Pons (tissue), 1 donor: ENCODE measurements at places on chromosomes 2 and 18.

DNA sequence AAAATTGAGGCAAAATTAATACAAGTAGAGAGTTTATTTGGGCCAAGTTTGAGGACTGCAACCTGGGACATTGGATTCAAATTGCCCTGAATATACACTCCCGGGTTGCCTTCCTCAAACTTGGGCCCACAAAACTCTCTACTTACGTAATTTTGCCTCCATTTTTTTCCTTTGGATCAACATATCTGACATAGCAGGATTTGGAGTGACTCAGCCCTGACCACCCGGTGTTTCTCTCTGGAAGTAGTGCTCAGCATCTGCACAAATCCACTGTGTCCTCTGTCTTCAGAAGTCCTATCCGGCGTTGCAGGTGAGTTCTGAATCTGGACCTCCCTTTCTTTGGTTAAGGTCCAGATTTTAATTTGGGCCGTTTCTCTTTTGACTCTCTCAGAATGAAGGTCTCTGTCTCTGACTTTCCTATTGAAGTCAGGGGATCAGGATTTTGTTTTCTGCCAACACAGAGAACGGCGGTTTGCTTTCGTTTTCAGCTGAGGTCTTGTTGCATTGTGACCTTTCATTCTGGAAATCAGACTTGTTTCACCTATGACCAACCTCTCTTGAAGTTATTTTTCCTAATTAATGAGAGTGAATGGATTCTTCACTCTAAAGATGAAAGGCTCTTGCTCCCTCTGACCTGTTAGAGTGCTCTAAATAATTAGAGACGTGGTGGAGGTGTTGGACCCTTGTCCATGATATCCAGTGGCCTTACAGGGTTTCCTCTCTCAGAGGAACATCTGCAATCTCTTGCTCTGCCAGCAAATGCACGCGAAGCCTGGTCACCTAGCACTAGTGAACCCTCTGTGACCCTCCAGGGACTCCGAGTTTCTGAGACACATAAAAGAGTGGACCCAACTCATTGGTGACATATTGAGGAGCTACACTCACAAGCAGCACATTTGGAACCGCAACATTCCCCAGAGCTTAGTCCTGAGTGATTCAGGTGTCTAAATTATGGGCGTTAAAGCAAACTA is 13.6 kb downstream of the TCF23 start:
- DNase-seq, result no peak

DNA sequence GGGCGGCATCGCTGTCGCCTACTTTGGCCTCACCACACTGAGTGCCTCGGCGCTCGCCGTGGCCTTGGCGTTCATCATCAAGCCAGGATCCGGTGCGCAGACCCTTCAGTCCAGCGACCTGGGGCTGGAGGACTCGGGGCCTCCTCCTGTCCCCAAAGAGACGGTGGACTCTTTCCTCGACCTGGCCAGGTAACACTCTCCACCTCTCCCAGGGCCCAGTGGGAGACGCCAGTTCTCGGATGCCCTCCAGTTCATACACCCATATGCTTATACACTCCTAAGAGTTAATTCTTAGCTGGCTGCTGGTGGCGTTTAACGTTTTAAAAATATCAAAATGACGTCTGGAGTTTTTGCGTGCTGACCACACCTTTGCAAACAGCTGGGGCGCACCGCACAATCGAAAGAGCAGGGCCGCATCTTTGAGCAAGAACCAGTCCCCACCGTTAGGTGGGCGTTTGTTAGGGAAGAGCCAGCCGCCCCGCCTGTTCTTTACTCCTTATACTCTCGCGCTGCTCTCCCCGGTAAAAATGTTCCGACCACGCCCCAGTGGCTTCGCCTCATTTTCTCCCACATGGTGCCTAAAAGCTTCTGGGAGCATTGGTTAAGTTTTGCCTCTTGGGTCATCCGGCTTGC is 899 bp downstream of the SLC1A4 start:
- DNase-seq, result no peak

GRCh38 chr2:138515092-138515491 is 13.5 kb downstream of the SPOPL start:
- DNase-seq, result no peak

GRCh38 chr2:126793885-126794613 is 104.6 kb upstream of the TEX51 start:
- DNase-seq, result no peak

DNA sequence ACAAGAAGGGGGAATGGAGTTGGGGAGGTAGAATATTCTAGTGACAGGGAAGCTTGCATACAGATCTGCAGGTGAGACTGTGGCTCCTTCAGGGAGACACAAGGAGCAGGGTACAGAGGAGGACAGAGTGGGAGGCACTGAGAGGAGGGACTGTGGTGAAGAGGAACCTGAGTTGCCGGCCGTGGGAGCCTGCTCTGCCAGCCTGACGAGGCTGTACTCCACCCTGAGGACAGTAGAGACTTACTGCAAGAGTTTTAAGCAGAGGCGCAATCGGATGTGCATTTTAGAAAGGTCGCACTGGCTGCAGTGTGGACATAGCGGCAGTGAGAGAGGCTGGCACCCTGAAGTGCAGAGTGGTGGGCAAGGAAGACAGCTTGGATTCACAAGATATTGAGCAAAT is 185.8 kb downstream of the GFPT1 start:
- no peak for DNase-seq

GRCh38 chr2:5617796-5618195 is 74.4 kb upstream of the SOX11 start:
- no peak for DNase-seq

DNA sequence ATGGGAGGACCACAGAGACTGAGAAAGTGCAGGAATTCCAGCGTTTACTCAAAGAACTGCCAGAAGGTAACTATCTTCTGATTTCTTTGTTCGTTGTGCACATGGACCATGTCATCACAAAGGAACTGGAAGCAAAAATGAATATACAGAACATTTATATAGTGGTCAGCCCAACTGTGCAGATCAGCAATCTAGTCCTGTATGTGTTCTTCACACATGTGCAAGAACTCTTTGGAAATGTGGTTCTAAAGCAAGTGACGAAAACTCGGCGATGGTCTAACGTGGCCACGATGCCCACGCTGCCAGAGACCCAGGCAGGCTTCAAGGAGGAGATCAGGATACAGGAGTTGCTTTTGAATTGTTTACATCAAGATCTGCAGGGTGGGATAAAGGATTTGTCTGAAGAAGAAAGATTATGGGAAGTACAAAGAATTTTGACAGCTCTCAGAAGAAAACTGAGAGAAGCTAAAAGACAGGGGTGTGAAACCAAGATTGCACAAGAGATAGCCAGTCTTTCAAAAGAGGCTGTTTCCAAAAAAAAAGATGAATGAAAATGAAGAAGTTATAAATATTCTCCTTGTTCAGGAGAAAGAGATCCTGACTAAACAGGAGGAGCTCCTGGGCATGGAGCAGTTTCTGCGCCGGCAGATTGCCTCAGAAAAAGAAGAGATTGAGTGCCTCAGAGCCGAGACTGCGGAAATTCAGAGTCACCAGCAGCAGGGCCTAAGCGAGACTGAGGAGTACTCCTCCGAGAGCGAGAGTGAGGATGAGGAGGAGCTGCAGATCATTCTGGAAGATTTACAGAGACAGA is 8.3 kb upstream of the CHST10 start:
- no peak for DNase-seq
